Right lobe of liver (tissue), 6 donors: ENCODE measurements at places on chromosomes 6 and 20.

DNA sequence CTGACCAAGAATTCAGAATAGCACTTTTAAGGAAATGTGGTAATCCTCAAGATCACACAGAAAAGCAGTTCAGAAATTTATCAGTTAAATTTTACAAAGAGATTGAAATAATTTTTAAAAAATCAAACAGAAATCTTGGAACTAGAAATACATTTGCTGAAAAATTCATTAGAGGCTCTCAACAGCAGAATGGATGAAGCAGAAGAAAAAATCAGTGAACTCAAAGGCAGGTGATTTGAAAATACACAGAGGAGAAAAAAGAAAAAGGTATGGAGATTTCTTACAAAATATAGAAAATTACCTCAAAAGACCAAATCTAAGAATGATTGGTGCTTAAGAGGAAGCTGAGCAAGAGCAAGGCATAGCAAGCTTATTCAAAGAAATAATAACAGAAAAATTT, 11.5 kb downstream of the NQO2 start:
- no peak for DNase-seq

DNA sequence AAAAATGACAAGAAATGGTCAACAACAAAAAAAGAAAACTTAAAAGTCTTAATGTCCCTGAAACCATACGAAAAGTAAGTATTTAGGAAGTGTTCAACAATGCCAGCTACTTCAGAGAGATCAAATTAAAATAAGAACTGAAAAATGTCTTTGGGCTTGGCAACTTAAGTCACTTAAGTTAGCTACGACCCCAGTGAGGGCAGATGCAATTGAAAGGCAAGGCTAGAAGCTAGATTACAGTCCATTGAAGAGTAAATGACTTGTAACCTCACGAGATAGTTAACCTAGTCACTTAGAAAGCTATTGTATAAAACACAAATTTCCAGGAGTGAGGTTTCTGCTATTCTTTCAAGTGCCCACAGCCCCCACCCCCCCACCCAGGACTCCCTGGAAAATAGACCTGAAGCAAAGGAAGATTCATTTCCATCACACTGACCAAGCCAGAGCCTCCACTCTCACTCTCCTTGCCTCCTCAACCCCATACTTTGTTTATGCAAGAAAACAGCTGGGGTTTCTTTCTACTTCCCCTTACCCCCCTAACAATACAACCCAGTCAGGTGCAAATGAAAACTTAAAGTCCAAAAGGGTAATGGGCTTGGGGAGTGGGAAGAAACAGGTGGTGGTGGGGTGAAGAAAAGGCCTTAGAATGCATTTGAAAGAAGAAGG, 14.6 kb downstream of the RTN4IP1 start:
- DNase-seq = no peak

DNA sequence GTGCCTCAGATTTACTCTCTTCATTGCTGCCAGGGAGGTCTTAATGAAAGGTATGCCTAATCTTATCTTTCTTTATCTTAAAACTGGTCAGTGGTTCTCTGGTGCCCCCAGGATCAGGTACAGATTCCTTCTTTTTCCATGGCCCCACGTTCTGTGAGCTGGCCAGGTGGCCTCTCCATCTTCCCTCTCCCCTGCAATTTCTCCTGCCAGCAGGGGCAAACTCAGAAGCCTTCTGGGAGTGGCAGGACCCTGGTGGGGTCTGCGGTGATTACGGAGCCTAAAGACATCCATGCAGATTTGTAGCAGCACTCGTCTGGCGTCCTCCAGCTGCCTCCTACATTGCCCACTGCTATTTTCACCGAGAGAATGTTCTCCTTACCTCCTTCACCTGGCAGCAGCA, 95.8 kb downstream of the CCDC170 start:
- no peak for DNase-seq

GRCh38 chr6:34837528-34837927, 45.6 kb downstream of the BLTP3A start:
- no peak for DNase-seq

DNA sequence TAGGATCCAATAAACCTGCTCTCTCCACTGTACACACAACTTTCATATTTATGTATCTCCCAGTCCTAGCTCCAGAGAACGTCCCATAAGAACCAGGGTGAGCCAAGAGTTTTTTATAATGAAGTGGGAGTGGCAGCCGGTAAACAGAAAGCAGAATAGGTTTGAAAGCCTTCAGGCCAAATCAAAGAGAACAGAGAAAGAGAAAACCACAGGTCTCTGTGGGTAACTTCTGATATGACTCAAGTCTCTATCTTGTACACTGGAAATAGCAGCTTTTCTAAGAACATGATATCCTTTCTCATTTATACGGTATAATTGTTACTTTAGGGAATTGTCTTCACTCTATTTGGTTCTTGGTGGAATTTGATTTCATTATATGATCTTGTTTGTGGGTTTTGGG, 273.6 kb downstream of the PACRG start:
- DNase-seq = no peak

GRCh38 chr6:35343835-35344550, 1.6 kb downstream of the PPARD start:
- DNase-seq = no peak

DNA sequence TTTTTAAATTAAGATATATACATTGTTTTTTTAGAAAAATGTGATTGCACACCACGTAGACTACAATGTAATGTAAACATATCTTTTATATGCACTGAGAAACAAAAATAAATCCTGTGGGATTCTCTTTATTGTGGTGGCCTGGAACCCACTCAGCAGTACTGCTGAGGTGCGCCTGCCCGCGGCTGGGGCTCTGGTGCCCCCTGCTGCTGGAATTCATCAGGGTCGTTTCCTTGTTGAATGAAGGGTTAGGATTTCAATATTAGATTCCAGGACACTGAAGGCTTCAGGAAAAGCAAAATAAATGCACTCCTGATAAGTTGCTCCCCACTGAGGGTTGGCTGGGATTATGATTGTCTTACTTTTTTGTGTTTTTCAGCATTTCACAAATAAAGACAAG, 175.8 kb upstream of the GGTLC1 start:
- peak; percentile 35 for DNase-seq

DNA sequence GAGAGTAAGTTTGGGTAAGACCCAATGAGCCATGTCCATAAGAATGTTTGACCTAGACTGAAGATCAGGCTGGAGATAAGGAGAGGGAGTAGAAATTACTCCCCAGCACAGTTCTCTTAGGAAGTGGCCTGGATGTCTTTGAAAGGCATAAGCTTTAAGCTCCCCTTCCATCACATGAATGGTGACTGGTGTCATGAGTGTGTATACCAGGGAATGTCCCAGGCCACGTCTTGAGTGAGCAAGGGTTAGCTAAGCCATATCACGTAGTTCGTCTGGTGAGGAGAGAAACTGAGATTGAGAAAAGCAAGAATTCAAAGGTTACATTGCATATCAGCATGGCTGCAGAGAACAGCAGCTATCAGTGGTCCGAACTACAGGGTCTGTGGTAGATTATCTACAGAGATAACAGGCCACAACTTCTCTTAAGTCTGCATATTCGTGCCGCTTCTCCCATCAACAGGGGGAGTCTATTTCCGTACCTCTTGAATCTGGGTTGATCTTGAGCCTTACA, 60.1 kb upstream of the BMP2 start:
- DNase-seq = no peak

DNA sequence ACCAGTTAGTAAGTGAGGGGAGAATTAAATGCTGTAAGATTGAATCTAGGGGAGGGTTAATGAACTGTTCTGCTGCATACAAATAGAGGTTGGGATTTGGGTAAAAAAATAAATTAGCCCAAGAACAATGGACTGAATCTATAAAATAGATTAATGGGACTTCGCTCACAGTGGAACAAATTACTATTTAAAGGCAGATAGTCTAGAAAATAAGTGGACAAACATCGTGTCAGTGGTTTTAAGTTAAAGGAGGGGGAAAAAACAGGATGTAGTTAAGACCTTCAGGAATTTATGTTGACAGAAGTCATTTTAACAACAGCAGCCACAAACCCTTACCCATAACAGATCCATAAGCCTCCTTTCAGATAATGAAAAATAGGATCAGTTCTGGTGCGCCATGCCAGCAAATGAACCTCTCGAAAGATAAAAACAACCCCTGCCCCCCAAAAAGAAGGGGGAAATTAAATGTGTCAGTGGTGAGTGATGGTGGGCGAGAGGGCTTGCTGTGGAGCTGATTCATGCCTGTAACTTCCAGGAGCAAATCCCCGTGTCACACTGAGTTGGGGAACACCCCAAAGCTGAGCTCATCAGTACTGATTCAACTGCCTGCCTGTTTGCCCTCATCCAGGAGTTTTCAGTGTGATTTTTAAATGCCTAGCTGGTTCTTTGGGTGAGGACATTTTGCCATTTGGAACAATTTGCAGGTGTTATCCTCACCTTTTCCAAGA, 86.8 kb downstream of the PPP1R14C start:
- no peak for DNase-seq

DNA sequence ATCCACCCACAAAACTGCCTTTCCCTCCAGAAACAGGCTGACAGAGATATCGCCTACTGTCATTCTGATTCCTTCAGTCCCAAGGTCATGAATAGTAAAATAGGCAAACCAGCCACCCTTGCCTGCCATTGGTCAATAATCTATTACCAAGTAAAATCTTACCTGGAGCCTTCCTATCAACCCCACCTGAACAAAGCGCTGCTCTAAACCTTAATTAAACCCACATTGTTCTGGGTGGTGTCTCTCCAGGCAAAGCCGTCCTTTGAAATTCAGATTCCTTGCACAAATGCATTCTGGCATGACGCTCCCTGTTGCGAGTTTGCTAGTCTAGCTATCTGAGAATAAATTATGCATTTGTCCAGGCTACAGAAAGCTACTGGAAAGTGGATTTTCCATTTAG, 291.6 kb upstream of the ECI2 start:
- DNase-seq = no peak
